Stimulated activated CD4-positive, alpha-beta T cell treated with anti-CD3 and anti-CD28 coated beads, Interleukin-2, amount 100 ng/mL, for 4 hours (primary cell): ENCODE measurements at places on chromosomes 6 and 20.

DNA sequence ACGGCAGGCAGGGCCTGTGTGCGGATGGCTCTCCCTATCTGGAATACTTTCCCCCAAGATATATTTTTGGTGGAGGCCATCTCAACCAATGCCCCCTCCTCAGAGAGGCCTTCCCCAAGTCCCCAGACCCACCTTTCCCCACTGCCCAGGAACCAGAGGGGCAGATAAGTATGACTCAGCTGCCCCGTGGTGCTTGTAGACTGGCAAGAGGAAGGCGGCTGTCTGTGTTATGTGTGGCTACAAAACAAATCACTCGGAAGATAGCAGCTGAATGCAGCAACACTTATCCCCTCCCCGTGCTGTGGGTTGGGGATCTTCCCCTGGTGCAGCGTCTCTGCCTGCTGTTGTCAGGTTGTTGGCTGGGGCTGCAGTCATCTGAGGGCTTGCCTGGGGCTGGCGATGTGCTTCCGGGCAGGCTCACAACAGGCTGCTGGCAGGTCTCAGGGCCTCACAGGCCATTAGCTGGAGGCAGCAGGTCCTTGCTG lies 7.1 kb downstream of the NPEPL1 start:
- DNase-seq = no peak

GRCh38 chr6:31576897-31577578 lies 1.7 kb downstream of the TNF start:
- DNase-seq = no peak

DNA sequence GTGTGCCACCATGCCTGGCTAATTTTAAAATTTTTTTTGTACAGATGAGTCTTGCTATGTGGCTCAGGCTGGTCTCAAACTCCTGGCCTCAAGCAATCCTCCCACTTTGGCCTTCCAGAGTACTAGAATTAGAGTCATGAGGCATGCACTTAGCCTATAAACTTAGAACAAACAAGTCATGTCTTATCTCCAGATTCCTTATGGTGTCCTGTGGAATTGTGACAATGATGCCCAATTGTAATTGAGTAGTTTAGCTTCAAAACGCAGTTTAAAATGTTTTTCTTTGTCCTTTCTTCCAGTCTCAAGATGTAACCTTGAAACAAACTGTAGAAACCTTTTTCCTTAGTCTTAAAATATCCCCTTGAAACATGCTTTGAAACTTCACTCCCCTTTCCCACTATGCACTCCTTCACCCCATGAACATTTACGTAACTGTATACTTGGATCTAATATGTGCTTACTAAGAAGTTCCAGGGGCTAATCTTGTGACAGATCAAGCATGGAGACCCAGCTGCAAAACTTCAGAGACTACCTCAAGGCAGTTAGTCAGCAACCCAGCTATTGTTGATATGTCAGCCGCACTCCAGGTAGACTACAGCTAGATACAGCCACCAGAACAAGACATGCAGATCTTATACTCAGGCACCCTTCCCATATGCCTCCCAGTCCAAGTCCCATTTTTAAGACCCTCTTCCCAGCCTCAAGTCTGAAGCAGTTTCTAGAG lies 46.2 kb downstream of the MAN1A1 start:
- DNase-seq = no peak

DNA sequence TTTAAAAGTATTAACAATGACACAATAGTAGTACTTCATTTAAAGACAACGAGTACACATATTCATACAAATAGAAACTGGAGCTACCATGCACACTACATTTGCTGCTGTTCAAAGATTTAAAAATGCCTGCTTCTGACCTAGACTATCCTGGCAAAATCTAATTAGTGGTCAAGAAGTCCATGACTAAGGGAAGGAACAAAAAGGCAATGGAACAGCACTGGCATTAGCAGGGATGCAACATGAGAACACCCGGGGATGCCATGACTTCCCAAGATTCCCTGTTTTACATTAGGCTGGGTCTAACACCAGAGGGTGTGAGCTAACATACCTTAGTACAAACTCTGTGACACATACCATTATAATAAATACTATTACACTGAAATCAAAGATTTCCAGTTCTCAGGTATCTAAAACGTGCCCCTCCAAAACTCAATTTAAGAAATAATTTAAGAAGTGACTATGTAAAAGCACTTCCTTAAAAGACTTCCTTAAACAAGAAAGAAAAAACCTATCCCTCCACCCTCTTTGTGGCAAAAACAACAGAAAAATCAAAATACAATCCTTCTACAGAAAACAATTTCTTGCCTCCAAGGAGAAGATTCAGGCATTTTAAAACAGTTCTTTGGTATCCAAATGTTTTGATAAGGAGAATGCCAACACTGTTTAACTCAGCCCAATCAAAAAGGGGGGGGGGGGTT lies 25.5 kb downstream of the CHD6 start:
- no peak for DNase-seq

DNA sequence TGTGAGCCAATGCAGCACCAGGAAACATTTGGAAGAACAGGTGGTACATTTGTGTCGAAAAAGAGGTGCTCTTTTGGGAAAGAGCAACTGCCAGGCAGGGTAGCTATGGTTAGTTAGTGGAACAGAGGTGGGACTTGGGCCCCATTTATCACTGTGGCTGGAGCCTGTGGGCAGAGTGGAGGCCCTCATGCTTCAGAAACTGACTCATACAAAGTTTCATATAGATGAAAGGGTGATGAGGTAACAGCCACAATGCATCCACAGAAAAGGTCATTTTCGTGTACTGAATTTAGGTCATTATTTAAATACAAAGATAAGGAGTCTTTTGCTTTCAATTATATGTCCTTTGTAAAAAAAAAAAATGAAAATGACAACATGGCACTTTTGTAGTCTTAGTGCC lies 76.4 kb upstream of the HS3ST5 start:
- no peak for DNase-seq

DNA sequence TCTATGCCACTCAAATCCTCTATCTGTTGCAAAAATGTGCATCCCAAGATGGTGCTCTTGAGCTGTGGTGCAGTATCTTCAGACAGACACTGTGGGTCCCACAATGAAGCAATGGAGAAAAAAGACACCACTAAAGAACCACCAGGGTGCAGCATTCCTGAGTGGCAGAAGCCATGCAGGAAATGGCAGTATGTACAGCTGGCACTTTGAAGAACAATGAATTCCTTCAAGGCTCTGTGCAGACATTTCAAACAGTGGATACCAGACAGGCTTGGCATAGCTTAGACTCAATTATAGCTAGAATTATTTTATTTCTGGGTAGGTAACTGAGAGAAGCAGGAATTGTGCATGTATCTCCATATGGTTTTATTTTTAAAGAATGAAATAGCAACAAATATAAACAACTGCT lies 24.0 kb upstream of the HDAC2 start:
- DNase-seq = no peak
